AG10803 (cell line): ENCODE measurements at places on chromosomes 1 and 21.

DNA sequence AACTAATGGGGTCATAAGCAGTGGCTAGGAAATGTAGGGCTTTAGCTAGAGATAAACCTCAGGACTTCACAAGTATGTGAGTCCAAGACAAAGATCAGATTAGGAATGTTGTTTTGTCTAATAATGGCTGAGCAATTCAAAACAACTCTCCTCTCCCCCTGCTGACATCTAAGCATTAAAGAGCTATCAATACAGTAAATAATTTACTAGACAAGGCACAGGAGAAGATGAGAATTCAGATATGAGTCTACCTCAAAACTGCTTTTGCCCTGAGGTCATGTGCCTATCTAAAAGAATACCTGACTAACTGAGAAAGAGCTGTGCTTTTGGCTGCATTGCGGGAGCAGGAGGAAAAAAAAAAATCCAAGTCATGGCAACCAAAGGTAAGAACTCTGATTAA is 86.8 kb downstream of the SPATA17 start:
- DNase-seq = peak; percentile 3

GRCh38 chr1:91550961-91551360 is 50.3 kb downstream of the CDC7 start:
- DNase-seq = no peak

DNA sequence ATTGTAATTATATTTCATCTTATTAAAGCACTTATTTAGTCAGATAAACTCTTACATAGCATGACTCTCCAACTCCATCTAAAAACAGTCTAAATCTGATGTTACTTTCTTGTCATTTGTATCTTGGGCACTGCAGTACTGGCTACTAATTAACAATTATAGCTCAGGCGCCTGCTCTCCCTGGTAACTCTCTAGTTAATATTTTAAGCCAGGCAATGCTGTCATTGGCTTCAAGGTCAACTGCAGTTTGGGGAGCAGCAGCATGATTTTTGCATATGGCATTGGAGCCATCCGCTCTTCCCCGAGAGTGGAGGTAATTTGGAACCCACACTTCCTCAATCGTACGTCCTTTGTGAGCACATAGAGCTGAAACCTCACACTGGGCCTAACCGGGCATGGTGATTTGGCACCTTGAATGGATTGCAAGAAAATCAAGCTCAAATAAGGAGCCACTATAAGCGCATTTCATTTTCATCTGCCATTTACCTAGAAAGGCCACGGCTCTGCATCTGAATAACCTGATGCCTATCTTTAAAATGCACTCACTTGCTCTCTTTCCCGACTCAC is 187.7 kb downstream of the KAZN start:
- no peak for DNase-seq

- peak; percentile 30 for DNase-seq
These were observed 39.4 kb upstream of the UHMK1 start for GRCh38 chr1:162458236-162458635.

DNA sequence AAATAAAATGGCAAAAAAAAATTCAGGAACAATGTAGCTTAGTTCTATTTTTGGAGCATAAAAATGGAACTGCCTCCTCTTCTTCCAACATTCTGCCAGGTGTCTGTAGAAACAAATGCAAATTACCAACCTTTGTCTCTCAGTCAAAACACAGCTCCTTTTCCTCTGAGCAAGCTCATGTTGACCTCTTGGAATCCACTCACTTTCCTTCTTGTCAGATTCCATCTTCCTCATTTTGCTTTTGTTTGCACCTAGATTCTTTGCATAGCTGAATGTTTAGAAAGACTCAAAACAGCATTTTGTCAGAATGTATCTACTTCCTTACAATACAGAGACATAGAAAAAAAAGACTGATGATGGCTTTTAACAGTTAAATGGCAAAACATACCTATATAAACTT is 178.2 kb downstream of the ADGRL2 start:
- no peak for DNase-seq

- no peak for DNase-seq
These were observed 59.0 kb upstream of the FGGY start for GRCh38 chr1:59237900-59238299.

GRCh38 chr21:14850394-14850793 is 214.4 kb downstream of the NRIP1 start:
- DNase-seq = peak; percentile 58

GRCh38 chr1:34645919-34646318 is 108.9 kb upstream of the GJB5 start:
- DNase-seq = no peak
